NCI-H1105 (cell line): ENCODE measurements at places on chromosomes 5 and 9.

DNA sequence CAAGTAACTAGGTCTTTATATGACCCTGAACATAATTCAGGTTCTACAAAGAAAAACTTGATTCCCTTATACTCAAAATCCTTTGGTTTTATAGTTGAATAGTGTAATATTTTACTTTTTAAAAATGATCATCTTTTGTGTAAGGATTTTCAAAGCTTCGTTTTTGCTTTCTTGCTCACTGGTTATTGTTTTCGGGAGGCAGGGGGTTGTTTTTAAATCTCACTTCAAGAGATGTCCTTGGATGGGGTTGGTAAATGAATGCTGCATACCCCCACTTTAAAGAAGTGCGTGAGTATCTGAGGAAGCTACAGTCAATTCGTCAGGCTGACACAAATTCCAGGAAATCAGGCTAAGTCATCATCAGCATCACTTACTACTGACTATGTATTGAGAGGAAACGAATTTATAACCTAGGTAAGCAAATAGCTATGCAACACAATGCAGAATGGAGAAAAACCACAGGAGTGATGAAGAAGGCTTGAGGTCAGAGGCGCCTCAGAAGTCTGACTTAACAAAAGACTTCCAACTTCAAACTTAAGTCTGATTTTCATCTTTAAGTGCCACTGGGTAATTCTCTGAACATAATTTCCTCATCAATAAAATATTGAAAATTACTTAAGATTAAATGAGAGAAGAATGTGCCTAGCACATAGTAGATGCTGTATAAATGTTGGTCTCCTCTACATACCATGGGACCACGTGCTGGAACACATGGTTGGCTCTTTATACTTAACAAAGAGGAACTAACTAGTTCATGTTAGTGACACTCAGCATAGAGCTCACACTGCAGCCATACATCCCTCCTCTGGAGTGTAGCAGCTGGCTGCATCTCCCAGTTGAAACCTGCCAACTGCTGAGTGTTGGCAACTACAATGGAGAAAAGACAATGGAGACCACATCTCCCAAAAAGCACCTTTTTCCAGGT, 106.0 kb upstream of the KIF2A start:
- no peak for DNase-seq

DNA sequence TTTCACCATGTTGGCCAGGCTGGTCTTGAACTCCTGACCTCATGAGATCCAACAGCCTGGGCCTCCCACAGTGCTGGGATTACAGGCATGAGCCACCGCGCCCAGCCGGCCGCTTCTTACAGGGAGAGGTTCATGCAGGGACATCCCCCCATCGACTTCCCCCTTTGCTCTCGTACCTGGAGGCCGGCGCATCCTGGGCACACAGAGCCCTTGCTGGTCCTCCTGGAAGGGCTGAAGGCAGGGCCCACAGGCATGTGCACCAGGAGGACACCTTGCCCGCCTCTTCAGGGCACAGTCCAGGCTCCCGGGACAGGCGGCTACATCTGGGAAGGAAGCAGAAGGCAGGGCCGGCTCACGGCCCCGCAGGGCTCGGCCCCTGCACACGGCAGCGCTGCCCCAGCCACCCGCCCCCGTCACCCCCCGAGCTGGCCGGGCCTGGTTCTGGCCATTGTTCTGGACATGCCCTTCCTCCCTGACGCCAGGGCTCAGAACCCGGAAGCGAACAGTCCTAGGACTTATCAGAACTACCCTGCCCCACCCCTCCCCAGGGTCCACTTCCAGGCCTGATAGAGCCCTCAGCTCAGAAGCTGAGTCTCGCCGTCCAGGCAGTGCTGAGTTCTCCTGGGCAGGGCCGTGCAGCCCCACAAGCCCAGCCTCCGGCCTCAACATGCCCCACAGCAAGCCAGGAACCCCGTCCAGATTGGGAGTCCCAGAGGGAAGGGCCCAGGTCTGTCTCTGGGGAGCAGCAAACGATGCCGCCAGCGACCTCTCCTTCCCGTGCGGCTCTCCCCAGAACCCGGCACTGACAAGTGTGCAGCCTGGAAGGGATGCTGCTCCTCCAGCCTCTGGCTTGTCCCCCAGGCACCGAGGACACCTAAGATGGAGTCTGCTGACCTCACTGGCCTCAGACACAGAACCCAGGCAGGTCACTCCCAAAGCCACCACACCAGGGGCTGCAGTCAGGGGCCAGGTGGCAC, 2.9 kb downstream of the NPDC1 start:
- DNase-seq = no peak

DNA sequence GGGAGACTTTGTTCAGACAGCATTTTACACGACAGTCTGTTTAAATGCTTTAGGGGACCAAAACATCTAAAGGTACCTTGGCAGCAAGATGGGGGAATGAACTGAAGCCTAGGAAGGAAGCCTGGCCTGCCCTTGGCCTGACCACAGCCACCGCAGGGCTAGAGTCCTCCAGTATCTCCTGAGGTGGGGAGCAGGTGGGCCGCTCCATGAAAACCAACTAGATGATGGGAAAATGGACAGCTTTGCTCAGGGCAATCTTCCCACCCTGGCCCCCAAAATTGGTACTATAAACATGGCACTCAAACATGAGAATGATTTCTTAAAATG, 153.3 kb downstream of the AUH start:
- no peak for DNase-seq

GRCh38 chr9:4359016-4359415, 59.1 kb upstream of the GLIS3 start:
- no peak for DNase-seq

DNA sequence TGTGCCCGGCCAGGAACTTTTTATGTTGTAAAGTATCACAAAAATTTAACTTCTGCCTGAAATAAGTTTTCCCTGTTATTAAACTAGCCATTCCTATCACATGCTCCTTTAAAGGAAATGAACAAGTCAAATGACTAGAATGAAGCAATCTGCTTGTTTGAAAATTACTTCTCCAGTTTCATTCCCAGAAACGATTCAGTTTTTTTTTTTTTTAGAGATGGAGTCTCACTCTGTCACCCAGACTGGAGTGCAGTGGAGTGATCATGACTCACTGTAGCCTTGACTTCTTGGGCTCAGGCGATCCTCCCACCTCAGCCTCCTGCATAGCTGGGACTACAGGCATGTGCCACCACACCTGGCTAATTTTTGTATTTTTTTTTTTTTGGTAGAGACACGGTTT, 13.3 kb upstream of the GNG10 start:
- DNase-seq = no peak

DNA sequence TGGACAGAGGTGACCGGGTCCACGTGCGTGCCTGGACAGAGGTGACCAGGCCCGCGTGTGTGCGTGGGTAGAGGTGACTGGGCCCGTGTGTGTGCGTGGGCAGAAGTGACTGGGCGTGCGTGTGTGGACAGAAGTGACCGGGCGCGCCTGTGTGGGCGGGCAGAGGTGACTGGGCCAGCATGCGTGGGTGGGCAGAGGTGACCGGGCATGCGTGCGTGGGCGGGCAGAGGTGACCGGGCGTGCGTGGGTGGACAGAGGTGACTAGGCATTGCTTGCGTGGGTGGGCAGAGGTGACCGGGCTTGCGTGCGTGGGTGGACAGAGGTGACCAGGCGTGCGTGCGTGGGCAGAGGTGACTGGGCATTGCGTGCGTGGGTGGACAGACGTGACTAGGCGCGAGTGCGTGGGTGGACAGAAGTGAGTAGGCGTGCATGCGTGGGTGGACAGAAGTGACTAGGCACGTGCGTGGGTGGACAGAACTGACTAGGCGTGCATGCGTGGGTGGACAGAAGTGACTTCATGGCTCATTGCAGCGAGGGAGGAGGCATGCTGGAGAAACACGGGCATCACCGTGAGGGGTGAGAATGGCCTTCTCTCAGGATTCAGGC, 254.1 kb upstream of the IRX4 start:
- no peak for DNase-seq

- no peak for DNase-seq
These were observed 103.6 kb upstream of the KLF9 start for GRCh38 chr9:70517926-70518610.

DNA sequence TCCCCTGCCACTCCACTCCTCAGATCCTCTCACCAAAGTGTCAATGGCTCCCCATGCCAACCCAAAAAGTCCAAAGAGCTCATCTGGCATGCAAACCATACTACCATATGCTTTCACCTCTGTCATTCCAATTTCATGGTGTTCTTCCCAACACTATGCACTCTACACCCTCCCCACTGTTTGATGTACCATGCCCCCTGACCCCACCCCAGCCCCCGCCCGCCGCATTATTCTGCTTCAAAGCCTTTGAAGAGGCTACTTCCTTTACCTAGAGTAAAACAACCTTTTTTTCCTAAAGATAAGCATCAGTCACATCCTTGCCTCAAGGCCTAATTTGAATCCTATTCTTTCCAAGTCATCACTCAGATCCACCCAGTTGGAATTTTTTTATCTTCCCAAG, 226.3 kb downstream of the DEPDC1B start:
- no peak for DNase-seq

DNA sequence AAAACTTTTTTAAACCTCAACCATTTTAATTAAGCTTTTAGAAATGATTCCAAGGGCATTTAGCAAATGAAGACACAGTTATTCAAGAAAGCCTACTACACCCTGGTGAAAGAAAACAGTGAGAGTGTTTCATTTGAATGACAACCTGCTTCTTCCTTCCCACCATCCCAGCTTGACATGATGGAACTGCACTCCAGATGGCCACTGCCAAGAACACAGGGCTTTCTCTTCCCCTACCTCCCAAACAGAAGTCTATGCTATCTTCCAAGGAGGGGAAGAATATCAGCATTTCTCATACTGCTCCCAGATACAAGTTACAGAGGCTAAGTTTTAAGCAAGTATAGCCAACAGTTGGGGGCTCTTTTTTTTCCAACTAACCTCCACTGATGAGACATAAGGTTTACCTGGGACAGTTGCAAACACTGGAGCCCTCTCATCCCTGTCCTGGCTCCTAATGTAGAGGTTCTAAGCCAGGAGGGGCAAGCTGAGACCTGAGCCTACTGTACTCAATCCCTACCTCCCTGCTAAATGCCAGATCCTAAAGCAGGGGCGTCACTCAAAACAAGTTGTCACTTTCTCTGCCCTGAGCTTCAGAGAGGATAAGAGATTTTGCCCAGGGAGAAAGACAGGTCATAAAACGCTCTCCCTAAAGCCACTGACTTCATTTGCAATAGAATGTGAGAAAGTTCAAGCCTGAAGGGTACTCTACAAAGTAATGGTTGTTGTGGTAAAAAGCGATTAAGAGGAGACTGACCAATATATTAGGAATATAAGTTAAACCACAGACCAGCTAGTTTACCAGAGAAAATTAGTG, 88.5 kb upstream of the SLC27A6 start:
- DNase-seq = no peak

DNA sequence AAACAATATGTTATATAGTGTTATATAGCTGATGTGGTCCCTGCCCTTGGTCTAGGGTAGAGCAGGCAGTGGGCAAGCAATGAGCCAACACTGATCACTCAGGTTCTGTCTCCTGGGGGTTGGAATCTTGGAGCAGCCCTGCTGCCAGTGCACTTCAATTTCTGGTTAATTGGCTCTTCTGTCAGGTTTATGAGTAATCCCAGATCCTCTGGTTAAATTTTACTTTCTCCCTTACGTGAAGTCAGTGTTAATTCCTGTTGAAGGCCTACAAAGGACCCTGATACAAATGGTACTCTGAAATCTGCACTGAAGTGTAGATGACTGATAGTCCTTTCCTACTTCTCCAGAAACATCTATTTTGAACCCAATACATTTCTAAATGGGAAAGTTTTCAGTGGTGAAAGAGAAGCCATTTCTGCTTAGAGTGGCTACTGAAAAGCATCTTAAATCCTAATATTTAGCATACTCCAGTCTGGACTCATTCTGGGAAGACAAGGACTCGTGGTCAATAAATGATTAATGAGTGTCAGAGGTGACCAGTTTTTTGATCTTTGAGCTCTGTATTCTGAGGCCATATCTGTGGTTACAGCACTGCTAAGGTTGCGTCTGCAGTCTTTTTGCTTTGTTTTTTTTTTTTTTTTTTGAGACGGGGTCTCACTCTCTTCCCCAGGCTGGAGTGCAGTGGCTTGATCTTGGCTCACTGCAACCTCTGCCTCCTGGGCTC, 442.4 kb downstream of the KIF4B start:
- DNase-seq = no peak

GRCh38 chr5:83547161-83547560, 75.6 kb downstream of the VCAN start:
- no peak for DNase-seq

DNA sequence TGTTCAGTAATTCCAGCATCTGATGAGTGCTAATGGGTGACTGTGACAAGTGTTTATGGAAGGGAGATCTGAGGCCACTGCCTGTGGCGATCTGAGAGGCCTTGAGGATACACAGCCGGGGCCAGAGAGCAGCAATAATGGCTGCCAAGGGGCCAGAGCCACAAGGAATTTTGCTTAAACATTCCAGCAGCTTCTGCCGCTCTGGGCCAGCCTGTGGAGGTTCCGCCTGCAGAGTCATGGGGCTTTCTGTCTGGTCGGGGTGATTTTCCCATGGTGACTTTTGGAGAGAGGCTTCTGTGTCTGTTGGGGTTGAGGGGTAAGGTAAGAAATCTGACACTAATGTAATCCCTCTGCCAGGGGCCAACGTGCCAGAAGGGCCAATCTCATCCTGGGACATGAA, 353.5 kb downstream of the ADAMTS6 start:
- no peak for DNase-seq

GRCh38 chr9:77811832-77812231, 163.7 kb upstream of the GNA14 start:
- no peak for DNase-seq

DNA sequence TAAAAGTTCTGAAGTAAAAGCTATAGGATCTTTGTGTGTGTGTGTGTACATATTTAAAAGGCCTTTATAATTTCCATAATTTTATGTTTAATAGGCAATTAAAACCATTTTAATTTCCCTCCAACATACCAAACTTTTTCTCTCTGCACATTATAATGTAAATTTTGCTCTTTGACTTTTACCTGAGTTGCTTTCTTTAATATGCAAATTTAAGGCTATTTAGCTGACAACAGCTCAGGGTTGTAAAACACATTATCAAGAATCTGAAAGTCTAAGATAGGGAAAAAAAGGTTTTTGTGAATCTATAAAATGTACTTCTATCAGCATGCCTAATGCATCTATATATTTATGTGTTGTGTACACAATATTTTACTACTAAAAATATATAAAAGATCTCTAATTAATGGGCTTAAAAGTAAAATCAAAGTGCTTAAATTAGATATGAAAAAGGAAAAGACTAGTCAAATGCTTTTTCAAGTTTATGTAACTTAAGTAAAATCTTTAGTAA, 239.6 kb upstream of the RAI14 start:
- DNase-seq = no peak

- DNase-seq = no peak
These were observed 73.7 kb downstream of the GTF3C4 start for GRCh38 chr9:132743931-132744479.

DNA sequence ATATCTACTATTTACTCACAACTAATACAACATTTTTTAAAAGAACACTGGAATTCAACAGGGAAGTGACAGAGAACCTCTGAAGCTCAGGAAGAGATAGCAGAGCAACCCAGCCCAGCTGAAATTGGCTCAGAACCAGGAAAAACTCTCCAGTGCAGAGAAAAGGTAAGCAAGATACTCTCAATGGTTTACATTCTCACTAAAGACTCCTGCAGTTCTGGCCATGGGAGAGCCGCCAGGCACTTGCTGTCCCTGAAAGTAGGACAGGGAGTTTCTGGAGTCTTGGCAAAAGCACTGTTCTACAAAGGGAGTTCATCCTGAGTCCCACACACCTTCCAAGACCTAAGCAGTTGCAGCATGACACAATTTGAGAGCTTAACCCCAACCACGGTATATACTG, 330.8 kb downstream of the TRIM36 start:
- DNase-seq = no peak
